Kasumi-1 (cell line): ENCODE measurements at places on chromosomes 3 and 15.

- DNase-seq: no peak
These were observed 15.6 kb downstream of the SENP5 start for GRCh38 chr3:196883361-196883760.

DNA sequence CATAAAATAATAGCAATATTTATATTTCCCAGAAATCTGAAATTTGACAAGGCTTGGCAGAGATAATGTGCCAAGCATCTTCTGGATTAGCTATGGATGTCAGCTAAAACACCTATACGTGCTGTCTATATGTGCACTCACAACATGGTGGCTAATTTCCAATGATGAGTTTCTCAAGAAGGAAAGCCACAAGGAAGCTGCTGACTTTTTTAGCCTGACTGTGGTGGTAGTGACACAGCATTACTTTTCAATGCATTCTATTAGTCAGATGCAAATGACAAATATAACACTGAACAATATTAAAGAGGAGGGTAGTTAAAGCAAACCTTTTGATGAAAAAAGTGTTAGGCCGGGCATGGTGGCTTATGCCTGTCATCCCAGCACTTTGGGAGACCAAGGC is 101.7 kb upstream of the CCDC54 start:
- no peak for DNase-seq

- peak; percentile 18 for DNase-seq
These were observed 21.2 kb downstream of the ADAMTS7 start for GRCh38 chr15:78790027-78790426.

DNA sequence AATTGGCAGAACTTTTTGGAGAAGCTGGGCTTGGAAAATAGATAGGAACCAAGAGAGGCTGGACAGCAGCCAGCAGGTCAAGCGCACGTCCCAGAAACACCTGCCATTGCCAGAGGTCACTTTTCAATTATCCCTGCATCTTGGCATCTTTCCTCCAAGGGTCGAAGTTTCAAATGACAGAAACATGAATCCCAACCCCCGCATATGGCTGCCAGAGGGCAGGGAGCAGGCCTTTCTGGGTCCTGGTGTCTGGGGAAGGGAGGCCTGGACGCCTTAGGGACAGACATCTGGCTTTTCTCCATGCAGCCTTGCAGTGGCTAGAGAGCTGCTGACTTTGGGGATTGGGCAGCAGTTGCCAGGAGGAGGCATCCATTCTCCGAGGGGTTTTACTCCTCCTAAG is 164.5 kb upstream of the TPM1 start:
- no peak for DNase-seq

- no peak for DNase-seq
These were observed 12.0 kb upstream of the MAP6D1 start for GRCh38 chr3:183837390-183837789.

GRCh38 chr15:73367624-73368300 is 996 bp downstream of the HCN4 start:
- no peak for DNase-seq

DNA sequence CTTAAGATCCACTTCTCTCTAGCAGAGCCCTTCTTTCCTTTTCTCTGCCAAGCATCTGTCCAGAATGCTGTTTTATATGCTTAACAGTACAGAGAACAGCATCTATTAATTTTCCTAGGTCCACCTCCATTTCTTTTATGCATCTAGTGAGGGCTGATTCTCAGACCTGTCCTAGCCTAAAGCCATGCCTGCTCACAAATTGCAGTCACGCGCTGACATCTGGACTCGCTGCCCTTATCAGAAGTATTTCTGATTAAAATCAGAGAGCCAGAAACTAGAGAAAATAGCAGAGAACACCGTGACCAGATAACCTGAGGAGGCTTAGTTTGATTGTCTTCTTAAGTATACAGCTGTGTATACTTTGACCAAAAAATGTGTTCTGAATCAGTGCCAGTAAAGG is 1.9 kb downstream of the C3orf20 start:
- DNase-seq: no peak

GRCh38 chr3:15923640-15924405 is 126.0 kb upstream of the ANKRD28 start:
- no peak for DNase-seq

- no peak for DNase-seq
These were observed 878 bp upstream of the RAD51 start for GRCh38 chr15:40693904-40694687.

DNA sequence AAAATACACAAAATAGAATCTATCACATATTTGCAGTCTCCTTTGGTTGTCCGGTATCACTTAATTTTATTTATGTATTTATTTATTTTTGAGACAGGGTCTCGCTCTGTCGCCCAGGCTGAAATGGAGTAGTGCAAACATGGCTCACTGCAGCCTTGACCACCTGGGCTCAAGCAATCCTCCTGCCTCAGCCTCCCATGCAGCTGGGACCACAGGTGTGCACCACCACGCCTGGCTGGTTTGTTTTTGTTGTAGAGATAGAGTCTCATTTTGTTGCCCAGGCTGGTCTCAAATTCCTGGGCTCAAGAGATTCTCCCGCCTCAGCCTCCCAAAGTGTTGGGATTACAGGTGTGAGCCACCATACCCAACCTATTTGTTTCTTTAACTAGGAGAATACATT is 33.9 kb downstream of the DENND4A start:
- DNase-seq: no peak

- no peak for DNase-seq
These were observed 8.2 kb downstream of the HYAL2 start for GRCh38 chr3:50314342-50314741.

GRCh38 chr3:143360244-143360643 is 240.7 kb downstream of the CHST2 start:
- no peak for DNase-seq

- DNase-seq: no peak
These were observed 13.6 kb downstream of the TF start for GRCh38 chr3:133759740-133760305.
